CD4-positive, alpha-beta T cell treated with Interleukin-6 at 100 ng/mL for 8 hours (primary cell): ENCODE measurements at places on chromosomes 3 and 15.

DNA sequence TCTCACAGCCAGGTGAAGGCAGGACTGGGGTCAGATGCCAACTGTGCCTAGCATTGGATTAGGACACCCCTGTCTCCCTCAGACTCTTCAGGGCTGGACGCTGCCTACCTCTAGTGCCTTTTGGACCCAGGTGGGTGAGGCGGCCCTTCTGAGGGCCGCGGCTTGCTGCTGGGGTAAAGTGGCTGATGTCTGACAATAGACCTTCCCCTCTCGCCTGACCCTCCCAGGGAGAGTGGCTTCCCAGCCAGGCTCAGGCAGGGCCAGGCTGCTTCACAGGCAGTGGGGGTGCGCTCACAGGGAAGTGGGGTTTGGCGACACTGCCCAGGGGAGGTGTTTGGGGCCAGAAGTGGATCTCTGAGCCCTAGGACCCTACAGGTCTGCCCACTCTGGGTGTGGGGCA lies 43.3 kb upstream of the C15orf39 start:
- DNase-seq = no peak

- DNase-seq = no peak
These were observed 43.0 kb downstream of the USP13 start for GRCh38 chr3:179695672-179696313.

DNA sequence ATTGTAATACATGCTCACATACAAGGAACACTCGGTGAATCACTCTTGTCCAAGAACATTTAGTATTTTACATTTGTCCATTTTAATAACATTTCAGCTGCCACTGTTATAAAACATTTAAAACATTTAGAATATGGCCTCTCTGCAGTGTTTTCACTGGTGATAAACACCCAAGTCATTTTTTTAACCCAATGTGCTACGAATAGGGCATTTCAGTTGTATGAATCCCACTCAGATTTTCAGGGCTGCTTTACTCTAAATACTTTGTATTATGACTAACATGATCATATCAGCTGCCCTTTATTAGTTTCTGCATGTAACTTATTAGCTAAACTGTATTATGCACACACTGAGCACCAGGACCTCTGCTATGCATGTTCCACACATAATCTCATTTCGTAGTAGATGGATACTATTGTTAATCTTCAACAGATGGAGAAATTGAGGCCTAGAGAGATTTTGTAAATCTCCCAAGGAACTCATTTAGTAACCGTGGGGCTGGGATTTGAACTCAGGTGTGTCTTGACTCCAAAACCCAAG lies 148.6 kb upstream of the CDIN1 start:
- DNase-seq = no peak

DNA sequence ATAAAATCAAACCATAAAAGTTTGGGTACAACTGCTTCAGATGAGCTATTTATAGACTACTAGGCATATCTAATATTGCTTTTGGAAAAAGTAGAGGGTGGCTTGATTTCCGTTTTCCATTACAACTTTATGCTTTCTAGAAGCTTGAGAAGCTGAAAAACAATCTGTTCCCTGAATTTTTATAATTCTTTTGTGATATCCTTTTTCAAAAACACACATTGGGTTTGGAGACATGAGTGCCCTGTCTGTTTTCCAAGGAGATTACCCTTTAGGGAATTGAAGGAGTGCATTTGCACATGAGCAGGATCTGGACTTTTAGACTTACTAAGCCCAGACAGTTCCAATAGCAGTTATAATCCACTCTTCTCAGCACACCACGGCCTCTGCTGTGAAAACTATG lies 49.5 kb upstream of the FILIP1L start:
- no peak for DNase-seq

DNA sequence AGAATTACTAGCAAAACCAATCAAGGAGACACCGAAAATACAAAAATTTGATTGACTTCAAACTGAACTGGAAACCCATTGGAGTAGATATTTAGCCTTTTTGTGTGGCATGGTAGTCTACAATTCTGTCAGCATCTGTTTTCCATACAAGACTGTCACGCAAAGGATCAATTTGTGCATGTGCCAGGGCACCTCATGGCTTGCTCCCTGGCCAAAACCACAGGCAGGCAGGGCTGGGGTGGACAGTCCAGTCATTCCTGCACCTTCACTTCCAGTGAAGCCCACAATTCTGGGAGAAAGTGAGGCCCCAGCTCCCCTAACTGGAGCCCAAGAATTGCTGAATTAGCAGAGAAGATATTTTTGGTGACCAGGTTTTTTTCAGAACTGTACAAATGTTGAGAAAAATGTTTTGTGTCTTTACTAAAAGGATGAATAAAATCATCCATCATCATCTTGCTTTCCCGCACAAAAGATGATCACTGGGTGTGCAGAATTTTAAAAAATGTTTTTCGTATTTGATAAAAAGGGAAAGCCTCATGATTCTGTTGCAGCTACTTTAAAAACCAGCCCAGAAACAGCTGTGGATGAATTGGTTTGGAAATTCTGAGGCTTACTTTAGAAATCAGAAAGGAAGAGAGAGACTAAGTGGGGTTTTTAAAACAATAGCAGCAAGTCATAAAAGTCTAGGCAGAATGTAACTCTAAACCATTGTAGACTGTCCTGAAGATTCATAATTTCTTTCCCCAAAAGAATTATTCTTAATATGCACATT lies 86.4 kb downstream of the PCCB start:
- no peak for DNase-seq

GRCh38 chr15:38864827-38865581 lies 300.4 kb upstream of the RASGRP1 start:
- no peak for DNase-seq
